ENCODE measurements at places on chromosomes 12 and 14. TPM values are rescaled to one million over a fixed set of nuclear protein-coding genes. Genes with fewer than 3 reads are reported as not detected.

RIPK3 gene
- total RNA-seq = 0.37 TPM

CELA1 gene
- not detected for total RNA-seq

IL22 gene
- not detected for total RNA-seq

MYF6 gene
- 0.15 TPM for total RNA-seq

- no peak overlapping the region for H3K27ac ChIP-seq
- no peak for DNase-seq
- no peak overlapping the region for H3K4me3 ChIP-seq
- peaks cover 4% of the 10 kb centered on the region for H3K36me3 ChIP-seq
Measured at GRCh38 chr14:97077687-97078086, 280.5 kb downstream of the VRK1 start.

GRCh38 chr12:15699886-15700285 lies 89.3 kb downstream of the EPS8 start:
- no peaks in the 10 kb centered on the region for H3K36me3 ChIP-seq
- H3K4me1 ChIP-seq = peaks cover 5% of the 10 kb centered on the region
- no peak overlapping the region for H3K27ac ChIP-seq
- no peak overlapping the region for H3K4me3 ChIP-seq

DNA sequence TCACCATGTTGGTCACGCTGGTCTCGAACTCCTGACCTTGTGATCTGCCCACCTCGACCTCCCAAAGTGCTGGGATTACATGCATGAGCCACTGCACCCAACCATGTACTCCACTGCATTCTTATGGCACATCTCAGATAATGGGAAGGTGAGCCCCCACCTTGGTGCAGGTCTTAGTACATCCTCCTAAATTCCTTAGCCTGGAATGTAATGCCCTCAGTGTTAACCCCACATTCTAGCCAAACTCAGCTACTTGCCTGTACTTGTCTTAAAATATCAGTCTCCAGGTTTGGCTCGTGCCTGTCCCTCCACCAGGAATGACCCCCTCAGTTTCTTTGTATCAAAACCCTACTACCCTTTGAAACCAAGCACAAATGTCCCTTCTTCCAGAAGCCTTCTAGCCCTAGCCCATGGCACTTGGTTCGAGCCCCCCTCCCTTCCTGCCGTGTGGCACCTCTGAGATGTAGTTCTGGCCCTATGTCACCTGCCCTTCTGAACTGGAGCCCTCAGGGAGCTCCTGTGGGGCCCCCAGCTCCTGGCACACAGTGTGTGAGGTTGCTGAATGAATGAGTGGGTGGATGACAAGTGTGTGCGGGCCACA lies 8.4 kb downstream of the KCNH3 start:
- peaks cover 91% of the 10 kb centered on the region for H3K27me3 ChIP-seq
- H3K27ac ChIP-seq = no peak overlapping the region
- no peak for DNase-seq
- no peaks in the 10 kb centered on the region for H3K36me3 ChIP-seq

DNA sequence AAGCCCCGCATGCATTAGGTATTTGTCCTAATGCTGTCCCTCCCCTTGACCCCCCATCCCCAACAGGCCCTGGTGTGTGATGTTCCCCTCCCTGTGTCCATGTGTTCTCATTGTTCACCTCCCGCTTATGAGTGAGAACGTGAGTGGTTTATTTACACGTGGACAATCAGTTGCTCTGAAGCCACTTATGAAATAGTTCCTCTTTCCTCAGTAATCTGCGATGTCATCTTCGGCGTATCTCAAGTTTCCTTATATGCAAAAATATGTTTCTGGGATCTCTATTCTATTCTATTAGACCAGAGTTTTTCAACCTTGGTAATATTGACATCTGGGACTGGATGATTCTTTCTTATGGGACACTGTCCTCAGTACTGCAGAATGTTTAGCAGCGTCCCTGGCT lies 56.0 kb upstream of the DCD start:
- DNase-seq = no peak
- no peaks in the 10 kb centered on the region for H3K36me3 ChIP-seq
- no peaks in the 10 kb centered on the region for H3K27me3 ChIP-seq

Measured in WTC11 (cell line).